ENCODE measurements at places on chromosomes 6 and 20. TPM values are rescaled to one million over a fixed set of nuclear protein-coding genes. Genes with fewer than 3 reads are reported as not detected.

The RNF144B gene
- 1.2 TPM for total RNA-seq

The LTA gene
- total RNA-seq = not detected

The TP53TG5 gene
- total RNA-seq = not detected

The BTN1A1 gene
- total RNA-seq = not detected

The FLRT3 gene
- 0.54 TPM for total RNA-seq

The MUC22 gene
- not detected for total RNA-seq

The BPIFA1 gene
- total RNA-seq = not detected

The TSPO2 gene
- total RNA-seq = not detected

The CAGE1 gene
- 0.33 TPM for total RNA-seq

The PPIL6 gene
- total RNA-seq = 0.65 TPM

The ZBTB46 gene
- 1.1 TPM for total RNA-seq

The GGTLC1 gene
- not detected for total RNA-seq

The RIMS4 gene
- total RNA-seq = 0.27 TPM

The ESR1 gene
- total RNA-seq = 2.7 TPM

The COL19A1 gene
- 0.09 TPM for total RNA-seq

The SLC22A2 gene
- not detected for total RNA-seq

The TDRD6 gene
- 1.8 TPM for total RNA-seq

The ACSS1 gene
- 2.5 TPM for total RNA-seq

The IRAK1BP1 gene
- 7.9 TPM for total RNA-seq

The PPIL4 gene
- 36.1 TPM for total RNA-seq

The PRSS16 gene
- not detected for total RNA-seq

The DCDC2 gene
- total RNA-seq = not detected

The OPRM1 gene
- not detected for total RNA-seq

The FAM184A gene
- 0.74 TPM for total RNA-seq

The OPRL1 gene
- total RNA-seq = 0.63 TPM

The ITCH gene
- total RNA-seq = 37.5 TPM

The CTCFL gene
- not detected for total RNA-seq

The RNF39 gene
- total RNA-seq = not detected

The SDC4 gene
- 150 TPM for total RNA-seq

The TLDC2 gene
- 0.18 TPM for total RNA-seq

Measured in fibroblast of the aortic adventitia (primary cell).